NCI-H187 treated with DMSO at 0.1 percent for 48 hours (cell line): ENCODE measurements at places on chromosomes 5 and 9.

DNA sequence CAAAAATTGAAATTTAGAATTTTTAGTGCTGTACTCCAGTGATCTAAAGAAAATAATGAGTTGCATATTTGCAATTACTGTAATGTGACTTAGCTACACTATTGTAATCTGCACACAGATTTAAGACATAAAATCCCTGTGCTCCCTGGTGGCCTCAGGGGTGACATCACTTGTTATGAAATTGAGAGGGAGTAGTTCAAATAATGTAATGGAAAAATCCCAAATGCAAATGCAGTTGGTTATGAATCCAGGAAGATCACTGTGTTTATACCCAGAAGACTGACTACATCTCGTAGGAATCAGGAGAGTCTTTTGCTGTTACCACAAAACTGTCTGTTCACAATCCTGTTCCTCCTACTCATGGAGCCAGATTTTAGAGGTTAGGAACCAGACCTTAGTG is 178.7 kb upstream of the FBXL17 start:
- DNase-seq = no peak

DNA sequence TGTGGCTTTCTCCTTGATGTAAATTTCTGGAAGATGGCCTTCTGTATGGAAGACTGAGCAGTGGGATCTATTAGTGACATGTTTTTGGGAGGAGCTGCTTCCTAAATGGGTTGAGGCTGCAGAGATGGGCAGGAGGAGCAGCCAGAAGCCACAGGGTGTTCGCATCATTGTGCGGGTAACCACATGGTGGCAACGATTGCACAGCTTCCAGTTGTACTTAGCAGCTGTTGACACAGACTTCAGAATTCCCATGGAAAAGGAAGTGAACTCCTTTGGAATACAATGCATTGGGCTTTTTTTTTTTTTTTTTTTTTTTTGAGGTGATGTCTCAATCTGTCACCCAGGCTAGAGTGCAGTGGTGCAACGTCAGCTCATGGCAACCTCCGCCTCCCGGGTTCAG is 297.3 kb downstream of the NR3C1 start:
- no peak for DNase-seq

- no peak for DNase-seq
Measured at GRCh38 chr5:150116667-150117400, 30.5 kb upstream of the CSF1R start.

- DNase-seq = no peak
Measured at GRCh38 chr5:168683247-168683926, 104.2 kb upstream of the PANK3 start.

GRCh38 chr9:92345582-92345981 is 19.8 kb downstream of the CENPP start:
- DNase-seq = no peak

GRCh38 chr5:102532123-102532522 is 33.3 kb upstream of the SLCO6A1 start:
- no peak for DNase-seq

DNA sequence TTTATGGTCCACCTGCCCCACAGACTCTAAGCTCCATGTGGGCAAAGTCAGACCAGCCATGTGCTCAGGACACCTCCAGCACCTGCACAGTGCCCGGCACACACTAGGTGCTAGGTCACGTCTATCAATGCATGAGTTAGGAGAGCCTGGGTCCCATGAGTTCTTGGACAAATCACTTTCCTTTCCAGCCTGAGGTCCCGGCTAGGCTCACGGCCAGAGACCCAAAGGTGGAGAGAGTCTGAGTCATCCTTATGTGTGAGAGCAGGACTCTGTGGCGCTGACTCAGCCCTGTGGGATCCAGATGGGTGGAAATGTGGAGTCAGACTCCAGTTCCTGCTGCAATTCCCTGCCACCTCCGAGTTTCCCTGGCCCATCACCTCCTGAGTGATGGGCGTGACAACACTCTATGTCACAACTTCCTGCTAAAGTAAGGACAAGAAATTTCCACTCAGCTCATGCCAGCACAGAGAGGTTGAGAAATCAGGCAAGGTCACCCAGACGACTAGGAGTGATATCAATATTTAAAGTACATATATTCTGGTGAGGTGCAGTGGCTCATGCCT is 2.5 kb upstream of the ST6GALNAC4 start:
- DNase-seq = no peak

DNA sequence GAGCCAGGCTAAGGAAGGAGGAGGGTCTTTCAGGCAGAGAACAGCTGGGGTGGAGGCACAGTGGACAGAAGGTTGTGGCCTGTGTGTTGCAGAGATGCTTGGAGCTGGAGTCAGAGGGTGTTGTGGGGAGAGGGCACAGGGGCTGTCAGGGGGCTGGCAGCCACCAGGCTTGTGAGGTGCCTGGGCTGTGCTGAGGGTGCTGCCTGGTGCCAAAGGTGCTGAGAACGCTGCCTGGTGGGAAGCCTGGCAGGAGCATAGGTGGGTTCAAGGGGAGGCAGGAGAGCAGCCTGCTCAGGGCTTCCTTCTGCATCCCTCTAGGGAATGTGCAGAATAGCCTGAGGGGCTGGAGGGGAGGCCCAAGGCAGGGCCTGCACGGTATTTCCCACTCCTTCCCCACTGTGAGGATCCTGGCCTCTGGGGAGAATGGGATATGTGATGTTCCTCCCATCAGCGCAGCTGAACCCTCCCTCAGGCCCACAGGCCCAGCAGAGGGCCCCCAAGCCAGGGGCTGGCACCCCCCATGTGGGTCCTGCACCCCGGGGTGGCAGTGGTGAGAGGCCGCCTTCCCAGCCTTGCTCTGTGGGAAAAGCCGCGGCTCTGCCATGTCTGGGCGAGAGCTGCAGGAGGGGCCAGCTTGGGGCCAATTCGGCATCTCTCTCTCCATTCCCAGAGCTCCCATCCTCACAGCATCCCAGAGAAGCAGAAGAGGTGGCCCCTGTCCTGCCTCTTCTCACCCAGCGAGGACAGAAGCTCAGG is 76.3 kb downstream of the CACNA1B start:
- no peak for DNase-seq

DNA sequence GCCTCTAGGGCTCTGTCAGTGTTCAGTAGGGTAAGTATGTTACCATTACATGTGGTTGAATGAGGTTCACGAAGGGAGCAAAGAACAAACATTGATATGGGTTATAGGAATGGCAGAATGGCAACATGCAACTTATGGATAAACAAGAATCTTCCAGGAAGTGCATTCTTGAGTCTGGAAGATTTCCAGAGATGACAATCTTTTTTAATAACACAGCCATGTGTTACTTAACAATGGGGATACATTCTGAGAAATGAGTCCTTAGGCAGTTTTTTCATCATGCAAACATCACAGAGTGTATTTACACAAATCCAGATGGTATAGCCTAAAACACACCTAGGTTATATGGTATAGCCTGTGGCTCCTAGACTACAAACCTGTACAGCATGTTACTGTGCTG is 9.1 kb upstream of the SLC28A3 start:
- no peak for DNase-seq
